ENCODE measurements at places on chromosomes 7 and 10.

DNA sequence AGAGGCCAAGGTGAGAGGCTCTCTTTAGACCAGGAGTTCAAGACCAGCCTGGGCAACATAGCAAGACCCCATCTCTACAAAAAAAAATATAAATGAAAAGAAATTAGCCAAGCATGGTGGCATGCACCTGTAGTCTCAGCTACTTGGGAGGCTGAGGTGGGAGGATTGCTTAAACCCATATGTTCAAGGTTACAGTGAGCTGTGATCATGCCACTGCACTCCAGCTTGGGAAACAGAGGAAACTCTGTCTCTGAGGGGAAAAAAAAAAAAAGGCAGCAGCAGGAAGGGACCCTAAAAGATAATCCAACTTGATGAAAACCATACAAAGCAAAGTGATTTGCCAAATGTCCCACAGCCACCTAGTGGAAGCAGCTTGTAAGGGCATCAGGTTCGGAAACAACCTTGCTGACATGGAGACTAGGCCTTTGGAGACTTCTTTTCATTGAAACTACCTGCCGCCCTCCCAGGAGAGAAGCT lies 15.6 kb upstream of the PBLD start:
- DNase-seq, result no peak

DNA sequence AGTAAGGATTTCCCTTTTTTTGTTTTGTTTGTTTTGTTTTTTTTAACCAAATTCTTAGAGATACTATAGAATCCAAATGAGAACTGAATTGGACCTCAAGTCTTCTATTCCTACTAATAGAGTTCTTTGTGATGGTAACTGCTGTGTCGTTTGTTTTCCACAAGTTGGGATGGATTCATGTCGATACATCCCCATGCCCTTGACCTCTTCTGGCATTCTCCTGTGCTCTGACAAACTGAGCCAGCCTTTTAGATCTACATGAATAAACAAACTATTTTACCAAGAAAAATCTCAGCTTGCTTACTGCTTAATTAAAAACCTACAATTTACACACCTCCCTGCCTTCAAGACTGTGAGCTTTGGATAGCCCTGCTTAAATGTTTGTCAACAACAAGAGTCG lies 3.9 kb downstream of the ZNF22 start:
- DNase-seq, result no peak

DNA sequence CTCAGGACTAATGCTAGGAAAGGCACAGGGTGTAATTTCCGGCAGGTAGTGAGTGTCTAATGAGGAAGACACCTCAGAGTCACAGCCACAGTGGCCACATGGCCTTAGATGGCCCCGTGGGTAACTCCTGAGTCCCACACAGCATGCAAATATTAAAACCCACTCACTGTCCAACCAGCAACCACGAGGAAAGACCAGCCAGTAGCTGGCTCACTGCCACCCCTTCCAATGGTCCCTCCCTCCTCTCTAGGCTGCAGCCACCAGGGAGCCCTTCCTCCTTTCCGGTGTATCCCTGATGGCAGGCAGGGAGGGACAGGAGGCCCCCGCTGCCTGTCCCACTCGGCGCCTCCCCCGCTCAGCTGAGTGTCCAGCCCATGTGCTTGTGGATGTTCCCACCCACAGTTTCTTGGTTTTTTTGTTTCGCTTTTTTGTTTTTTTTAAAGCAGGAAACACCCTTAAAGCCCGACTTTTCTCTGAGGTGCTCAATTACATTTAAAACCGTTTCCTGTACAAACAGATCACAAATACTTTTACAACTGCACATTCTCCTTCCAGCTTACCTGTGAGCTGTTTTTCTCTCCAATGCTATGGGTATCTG lies 9.2 kb downstream of the BNIP3 start:
- peak; percentile 86 for DNase-seq

- no peak for DNase-seq
Measured at GRCh38 chr7:824081-824480, 8.2 kb upstream of the SUN1 start.

- no peak for DNase-seq
Measured at GRCh38 chr7:143960813-143961610, 6.4 kb downstream of the OR2F1 start.

- DNase-seq, result no peak
Measured at GRCh38 chr7:66125052-66125694, 10.5 kb downstream of the CRCP start.

DNA sequence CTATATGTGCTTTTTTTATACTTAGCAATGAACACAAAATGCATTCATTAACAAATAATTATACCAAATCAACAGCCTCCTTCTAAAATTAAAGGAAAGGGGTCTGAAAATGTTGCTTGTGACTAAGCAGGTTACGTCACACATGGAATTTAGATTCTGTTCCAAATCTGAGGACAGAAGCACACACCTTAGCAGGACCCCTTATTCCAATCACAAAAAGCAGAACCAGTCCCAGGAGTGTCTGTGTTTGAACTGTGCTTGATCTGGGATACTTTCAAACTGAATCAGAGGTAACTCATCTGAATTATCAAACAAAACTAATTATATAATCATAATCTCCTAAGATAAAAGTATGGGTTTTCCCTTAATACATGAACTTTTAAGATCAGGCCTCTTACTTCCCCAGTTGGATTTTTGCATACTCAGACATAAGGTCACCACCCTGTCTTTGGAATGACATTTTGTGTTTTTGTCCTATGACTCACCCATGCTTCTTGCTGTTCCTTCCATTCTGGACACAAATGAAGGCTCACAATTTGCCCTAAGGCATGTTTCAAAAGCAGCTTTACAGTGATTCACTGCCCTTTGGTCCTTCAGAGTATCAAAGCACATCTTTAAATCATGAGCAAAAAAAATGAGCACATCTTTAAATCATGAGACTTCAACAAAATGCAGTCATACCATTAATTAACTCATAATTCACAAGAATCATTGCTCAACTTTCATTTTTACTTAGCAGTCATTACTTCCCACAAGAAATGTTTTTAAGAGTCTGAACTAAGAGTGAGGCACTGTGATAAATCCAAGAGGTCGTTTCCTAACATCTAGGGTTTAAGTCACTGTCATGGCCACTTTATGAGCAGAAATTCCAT lies 35.5 kb downstream of the SEMA3C start:
- no peak for DNase-seq

DNA sequence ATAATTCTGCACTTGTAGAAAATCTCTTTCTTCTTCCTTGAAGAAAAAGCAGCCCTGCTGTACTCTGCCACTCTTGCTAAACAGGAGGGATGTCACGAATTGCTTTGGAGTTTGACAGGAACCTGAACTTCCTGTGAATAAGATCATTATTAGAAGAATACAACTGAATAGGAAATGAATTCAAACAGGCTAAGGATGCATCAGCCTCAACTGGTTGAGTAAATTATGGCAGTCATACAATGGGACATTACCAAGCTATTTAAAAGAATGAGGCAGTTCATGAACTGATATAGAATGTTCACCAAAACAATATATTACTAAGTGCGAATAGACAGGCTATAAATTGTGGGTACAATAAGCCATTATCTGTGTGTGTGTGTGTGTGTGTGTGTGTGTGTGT lies 97.1 kb upstream of the DOCK1 start:
- DNase-seq, result no peak

GRCh38 chr7:128890306-128891109 lies 20.0 kb downstream of the KCP start:
- no peak for DNase-seq

GRCh38 chr7:99372275-99373090 lies 2.0 kb upstream of the ARPC1B start:
- no peak for DNase-seq

GRCh38 chr10:63707254-63707910 lies 186.2 kb downstream of the REEP3 start:
- DNase-seq, result no peak

- DNase-seq, result no peak
Measured at GRCh38 chr7:135386776-135387175, 123.1 kb downstream of the CNOT4 start.

DNA sequence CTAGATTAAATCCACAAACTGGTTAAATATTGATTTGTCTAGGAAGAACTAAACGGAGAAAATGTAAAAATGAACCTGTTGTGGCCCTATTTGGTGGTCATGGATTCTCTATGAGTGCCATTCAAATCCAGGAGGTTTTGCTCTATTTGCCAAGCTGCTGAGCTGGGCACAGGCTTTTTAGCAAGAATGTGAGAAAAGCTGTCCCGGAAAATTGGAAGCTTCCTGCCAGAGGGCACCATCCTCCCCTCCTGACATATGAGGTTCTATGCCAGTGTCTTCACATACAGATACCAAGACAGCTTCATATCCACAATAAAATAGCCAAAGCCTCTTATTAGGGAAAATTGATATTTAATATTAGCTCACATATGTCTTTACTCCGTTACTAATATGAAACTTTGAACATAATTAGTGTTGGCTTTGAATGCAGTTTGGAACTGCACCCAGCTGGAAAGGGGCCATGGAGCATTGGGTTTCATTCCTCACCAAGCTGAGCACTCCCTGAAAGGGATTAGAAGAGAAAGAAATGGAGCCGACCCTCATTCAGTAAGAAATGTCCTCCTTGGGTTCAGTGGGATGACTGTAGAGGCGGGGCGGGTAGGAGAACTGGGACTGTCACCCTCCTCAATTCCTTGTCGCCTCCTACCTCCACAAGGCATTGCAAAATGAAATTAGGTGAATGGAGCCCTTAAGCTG lies 47.8 kb downstream of the NRCAM start:
- no peak for DNase-seq

DNA sequence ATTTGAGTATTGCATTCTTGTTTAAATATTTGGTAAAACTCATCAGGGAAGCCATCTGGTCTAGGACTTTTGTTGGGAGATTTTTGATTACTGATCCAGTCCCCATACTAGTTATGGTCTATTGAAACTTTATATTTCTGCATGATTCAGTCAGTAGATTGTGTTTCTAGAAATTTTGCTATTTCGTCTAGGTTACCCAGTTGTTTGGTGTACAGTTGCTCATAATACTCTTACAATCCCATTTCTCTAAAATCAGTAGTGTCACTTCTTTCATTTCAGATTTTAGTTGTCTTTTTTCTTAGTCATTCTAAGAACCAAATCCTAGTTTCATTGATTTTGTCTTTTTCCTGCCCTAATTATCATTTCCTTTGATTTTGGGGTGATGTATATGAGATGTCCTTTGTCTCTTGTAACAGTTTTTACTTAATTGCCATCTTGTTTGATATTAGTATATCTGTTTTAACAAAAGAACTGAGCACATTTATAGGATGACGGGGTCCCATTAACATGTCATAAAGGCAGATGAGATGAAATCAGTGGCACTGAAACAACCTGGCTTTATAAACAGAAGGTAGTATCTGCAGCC lies 7.9 kb downstream of the MALSU1 start:
- DNase-seq, result no peak

DNA sequence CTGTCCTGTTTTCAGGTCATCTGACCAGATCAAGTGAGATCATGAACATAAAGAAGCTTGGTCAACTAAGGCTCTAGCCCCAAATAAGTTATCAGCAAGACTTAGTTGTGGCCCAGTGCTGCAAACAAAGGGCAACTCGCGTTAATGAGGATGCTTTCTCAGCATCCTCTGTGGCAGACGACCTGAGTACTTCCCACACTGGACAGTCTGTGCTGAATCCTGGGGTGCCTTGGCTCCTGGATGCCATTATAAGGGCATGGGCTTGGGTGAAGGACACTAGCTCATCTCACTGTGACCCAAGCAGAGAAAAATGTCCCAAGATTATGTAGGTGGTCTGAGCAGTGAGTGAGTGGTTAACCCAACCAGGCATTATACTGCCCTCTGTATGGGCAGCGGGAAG lies 13.9 kb downstream of the CPA5 start:
- no peak for DNase-seq

GRCh38 chr10:78853864-78854263 lies 214.9 kb upstream of the ZMIZ1 start:
- no peak for DNase-seq

- no peak for DNase-seq
Measured at GRCh38 chr7:45484094-45484493, 90.1 kb upstream of the ADCY1 start.

DNA sequence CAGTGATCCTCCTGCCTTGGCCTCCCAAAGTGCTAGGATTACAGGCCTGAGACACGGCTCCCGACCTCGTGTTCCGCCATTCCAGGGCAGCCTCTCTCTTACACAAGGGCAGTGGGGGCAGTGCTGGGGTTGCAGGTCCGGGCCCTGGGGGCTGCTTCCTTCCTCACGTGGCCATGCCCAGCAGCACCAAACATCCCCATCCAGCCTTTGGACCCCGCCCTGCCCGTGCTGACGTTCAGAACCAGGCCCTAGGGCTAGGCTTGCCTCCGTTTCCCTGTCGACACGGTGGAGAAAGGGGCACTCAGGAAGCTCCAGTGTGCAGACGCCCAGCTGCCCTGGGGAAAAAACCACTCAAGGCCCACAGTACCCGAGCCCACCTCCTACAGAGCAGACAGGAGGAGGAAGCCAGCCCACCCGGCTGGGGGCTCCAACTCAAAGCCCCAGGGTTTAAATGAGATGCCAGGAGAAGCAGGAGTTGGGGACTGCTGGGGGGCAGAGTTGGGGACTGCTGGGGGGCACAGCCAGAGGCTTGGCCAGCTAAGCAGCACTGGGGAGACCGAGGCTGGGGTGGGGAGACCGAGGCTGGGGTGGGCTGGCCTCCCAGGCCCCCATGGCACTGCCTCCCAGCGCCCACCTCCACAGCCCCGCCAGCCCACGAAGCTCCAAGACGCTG lies 35.9 kb downstream of the ADAP1 start:
- DNase-seq, result peak; percentile 7

DNA sequence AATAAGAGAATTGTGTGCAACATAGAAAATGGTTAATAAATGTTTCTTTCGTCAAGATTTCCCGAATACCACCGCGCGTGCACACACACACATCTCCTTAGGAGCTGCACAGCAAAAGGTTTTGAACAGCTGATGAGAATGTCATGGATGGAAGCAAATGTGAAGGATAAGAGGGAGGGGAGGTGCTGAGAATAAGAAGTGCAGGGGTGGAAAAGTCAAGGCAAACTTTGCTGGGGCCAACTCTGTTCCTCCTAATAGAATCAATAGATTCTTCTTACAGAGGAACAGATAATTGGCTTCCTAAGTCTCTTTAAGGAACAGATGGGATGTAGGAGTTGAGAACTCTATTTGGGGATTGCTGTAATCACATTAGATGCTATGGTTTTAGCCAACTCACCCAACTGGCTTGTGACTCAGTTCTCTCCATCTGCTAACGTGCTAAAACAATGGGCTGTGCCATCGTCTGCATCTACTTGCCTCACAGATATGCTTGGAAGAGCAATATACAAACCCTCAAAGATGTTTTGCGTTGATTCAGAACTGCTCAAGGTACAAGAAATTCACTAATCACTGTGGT lies 408.2 kb upstream of the CELF2 start:
- no peak for DNase-seq

DNA sequence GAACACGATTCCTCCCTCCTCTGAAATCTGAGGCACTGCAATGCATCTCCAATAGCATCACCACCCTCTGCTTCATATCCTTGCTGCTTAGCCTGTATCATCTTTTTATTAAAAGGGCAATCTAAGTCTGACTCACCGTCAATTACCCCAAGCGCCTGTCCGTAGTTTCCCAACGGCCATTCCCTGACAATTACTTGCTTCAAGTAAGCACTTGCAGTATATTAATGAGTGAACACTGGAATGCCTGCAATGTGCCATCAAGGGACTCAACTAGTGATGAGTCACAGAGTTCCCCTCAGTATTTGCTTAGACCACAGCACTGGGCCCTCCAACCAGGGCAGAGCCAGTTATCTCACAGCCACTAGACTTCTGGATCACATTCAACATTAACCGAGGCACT lies 19.5 kb upstream of the PPP1R3C start:
- DNase-seq, result peak; percentile 35
